ENCODE measurements at places on chromosomes 7 and 10. TPM values are rescaled to one million over a fixed set of nuclear protein-coding genes. Genes with fewer than 3 reads are reported as not detected.

IL6 gene
- total RNA-seq = 1.0 TPM

CRPPA gene
- total RNA-seq = 0.74 TPM

MAP3K8 gene
- 4.3 TPM for total RNA-seq

PWWP2B gene
- total RNA-seq = 4.5 TPM

CYP51A1 gene
- total RNA-seq = 203 TPM

All from bronchus fibroblast of lung (primary cell).